ENCODE measurements at places on chromosomes 11 and 22.

- DNase-seq = no peak
These were observed 34.6 kb downstream of the FAM83F start for GRCh38 chr22:40029189-40029890.

- DNase-seq = no peak
These were observed 16.5 kb downstream of the ZBTB16 start for GRCh38 chr11:114075891-114076441.

- no peak for DNase-seq
These were observed 12.2 kb upstream of the VWCE start for GRCh38 chr11:61307354-61307753.

DNA sequence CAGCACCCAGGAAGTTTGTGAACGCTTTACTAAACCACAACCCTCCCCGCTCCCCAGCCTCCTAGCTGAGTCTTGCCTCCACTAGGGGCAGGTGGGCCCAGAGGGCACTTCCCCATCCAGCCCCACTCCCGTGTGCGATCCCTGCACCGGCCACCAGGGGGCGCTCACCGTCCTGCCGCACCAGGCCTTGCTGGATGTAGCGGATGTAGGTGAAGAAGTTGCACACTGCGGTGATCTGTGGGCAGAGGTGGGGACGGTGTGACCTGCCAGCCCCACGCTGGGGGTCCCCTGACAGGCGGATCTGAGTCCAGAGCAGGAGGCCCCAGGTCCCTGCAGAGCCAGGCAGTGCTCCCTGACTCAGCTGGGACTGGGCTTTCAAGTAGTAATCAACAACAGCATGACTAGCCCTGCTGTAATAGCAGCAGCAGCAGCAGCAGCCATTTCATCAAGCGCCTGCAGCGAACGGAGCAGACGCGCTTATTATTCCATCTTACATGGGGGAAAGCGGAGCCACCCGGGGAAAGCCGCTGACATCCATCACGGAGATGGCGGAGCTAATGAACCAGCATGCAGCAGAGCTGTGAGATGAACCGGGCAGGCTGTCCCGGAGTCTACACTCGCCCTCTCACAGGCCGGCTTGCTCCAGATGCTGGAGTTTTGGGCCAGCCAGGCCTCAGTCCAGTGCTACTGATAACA lies 7.9 kb upstream of the FADS3 start:
- peak; percentile 92 for DNase-seq
